Sciatic nerve (tissue), 2 donors: ENCODE measurements at places on chromosomes 2 and 18. TPM values are rescaled to one million over a fixed set of nuclear protein-coding genes. Genes with fewer than 3 reads are reported as not detected.

Gene GRHL1
- total RNA-seq, result 1.5 TPM

GRCh38 chr2:69566669-69567068, 76.9 kb downstream of the AAK1 start:
- DNase-seq, result no peak

GRCh38 chr2:60706021-60706420, 50.0 kb upstream of the PAPOLG start:
- no peak for DNase-seq

DNA sequence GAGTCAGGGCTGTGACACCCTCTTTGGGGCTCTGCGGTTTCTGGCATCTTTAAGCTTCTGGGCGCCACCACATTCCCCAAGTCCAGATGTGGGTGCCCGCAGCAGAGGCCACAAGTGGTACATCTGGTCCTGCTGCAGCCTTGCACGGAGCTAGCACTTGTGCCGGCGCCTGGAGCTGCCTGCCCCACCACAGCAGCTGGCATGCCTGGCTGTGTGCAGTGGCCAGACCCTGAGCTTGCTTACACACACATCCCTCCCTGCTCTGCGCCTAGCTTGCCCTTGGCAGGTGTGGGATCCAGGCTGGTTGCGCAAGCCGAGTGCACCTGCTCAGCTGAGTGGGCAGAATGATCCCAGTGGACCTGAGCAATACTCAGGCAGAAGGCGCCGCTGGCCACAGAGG, 27.3 kb downstream of the SLC4A10 start:
- DNase-seq, result no peak

DNA sequence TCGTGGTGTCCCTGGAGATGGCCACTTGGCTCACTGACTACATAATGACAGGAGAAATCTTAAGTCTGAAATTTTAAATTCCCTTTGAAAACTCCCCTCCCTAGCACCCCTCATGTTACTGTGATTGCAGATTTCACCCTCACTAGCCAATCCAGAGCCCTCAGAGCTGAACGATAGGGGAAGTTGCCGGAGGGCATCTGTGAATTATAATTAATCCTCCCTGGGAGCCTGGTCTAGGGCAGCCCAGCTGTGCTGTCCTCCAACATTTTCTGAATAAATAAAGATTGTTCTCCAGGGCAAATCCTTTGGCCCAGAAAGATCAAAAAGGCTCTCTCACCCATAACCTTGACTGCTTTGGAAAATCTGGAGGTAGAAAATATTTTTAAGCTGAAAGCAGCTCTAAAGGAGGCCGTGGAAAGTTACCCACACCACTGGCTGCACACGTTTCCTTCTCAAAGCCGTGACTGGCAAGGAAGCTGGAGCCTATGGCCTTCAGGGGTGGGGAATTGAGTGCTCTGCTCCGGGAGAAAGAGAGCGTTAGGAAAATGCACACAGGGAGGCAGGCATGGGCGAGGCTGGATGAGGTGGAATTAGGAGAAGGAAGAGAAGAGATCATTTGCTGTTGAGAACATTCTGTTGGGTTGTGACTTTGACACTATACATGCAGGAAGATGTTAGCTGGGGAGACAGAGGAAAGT, 68.9 kb upstream of the CNGA3 start:
- DNase-seq, result no peak
